Kidney epithelial cell (primary cell): ENCODE measurements at places on chromosomes 7 and 10.

GRCh38 chr7:82032901-82033300 lies 263.1 kb upstream of the HGF start:
- no peak for DNase-seq

- DNase-seq, result no peak
These were observed 31.4 kb upstream of the FRMD4A start for GRCh38 chr10:14362104-14362503.

DNA sequence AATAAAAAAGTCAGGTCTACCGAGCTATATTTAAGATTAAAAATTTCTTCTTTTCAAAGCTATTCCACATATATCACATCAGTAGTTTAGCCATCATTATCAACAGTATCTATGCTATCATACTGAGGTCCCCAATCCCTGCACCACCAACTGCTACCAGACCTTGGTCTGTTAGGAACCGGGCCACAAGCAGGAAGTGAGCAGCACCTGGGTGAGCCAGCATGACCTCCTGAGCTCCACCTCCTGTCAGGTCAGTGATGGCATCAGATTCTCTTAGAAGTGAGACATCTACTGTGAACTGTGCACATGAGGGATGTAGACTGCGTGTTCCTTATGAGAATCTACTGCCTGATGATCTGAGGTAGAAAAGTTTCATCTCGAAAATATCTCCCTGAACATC lies 632.1 kb upstream of the KCND2 start:
- no peak for DNase-seq

GRCh38 chr7:94632338-94633013 lies 23.5 kb downstream of the SGCE start:
- DNase-seq, result peak; percentile 49

GRCh38 chr10:88149906-88150305 lies 286.5 kb downstream of the PTEN start:
- no peak for DNase-seq

GRCh38 chr7:44072364-44073231 lies 7.2 kb upstream of the PGAM2 start:
- peak; percentile 50 for DNase-seq

DNA sequence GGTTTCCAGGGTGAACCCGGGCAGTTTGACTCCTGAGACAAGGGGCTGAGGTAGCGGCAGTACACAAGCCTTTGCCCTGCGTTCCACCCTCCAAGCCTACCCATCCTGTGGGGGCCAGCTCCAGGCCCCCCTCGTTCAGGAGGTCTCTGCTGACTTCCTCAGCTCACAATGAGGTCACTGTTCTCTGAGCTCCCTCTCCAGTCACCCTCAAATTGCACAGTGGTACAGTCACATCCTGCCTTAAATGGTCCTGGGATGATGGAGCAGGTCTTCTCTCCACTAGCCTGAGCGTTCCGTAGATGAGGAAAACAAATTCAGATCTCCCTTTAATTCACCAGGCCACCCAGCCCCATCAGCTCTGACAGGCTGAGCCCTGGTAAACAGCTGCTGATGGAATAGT lies 90.2 kb downstream of the SH3PXD2A start:
- DNase-seq, result no peak

DNA sequence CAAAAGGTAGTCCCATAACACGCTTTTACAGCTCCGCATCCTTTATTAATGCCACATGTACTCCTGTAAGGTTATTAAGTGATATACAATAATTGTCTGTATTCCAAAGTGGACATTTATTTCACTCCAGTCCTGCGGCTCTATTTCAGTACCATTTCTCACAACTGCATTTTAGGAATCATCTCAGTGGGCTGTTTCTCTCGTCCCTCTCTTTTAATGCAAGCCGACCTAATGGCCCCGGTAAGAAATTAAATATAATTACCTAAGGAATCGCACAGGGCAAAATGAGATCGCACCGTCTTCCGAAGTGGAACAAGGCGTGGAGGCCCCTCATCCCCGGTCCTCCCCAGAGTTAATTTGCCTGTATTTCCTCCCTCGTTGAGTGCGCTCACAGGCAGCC lies 216.5 kb downstream of the RAB11FIP2 start:
- no peak for DNase-seq
